ENCODE measurements at places on chromosomes 11 and 22. TPM values are rescaled to one million over a fixed set of nuclear protein-coding genes. Genes with fewer than 3 reads are reported as not detected.

DNA sequence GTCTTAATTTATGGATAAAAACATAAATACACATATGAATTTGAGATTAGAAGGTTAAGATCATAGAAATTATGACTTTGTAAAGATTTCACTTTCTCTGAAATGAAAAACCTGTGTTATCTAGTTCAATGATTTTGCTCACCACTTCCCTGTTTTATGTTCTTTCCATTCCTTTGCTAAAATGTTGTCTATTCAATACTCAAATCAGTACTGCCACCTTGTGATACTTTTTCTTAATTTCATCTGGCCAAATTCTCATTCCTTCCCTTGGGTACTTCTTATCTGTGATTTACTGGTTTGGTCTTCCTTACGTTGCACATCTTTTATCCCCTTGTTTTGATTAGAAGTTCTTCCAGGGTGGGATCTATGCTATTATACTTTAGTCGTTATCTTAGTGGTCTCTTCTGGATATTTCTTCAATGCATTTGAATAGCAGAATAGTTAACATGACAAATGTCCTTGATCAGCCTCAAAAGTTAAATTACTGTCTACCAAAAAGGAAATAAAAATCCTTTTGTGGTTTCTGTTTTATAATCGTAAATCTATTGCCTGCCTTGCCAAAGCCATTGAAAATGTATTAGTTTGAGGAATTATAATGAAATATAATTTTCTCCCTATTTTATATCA is 197.0 kb downstream of the PGR start:
- no peak for DNase-seq

GRCh38 chr22:20952544-20953341 is 14.3 kb upstream of the AIFM3 start:
- DNase-seq = no peak

DNA sequence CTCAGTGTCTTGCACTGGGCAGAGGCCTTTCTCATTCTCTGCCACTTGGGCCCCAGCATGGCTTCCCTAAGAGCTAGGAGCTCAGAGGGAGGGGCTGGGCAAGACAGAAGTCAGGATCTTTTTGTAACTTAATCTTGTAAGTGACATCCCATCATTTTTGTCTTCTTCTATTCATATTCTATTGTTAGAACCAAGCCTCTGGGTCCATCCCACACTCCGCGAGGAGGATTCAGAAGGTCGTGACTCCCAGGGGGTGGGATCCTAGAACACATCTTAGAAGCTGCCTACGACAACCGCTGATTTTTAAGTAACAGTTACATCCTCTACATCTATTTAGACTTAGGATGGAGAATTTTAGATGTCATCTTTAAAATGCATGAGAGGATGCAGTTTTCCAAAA is 1.5 kb upstream of the IL17RA start:
- no peak for DNase-seq

DNA sequence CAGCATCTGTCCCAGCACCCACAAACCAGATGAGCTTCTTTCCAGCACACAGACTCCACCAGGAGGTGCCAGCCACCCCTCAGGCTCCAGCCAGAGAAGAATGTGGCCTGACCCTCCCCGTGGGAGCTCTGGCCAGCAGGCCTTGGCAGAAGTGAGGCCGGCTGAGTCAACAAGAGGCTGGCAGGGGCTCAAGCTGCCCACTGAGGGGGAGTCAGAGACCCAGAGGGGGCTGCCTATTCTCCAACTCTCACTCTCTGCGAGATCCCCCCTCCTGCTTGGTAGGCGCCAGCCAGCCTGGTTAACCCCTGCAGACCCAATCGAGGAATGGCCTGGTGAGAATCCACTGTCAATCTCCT is 10.6 kb upstream of the CDC42EP1 start:
- DNase-seq = peak; percentile 70

GRCh38 chr11:98456308-98456680 is 564.5 kb upstream of the CNTN5 start:
- DNase-seq = no peak

DNA sequence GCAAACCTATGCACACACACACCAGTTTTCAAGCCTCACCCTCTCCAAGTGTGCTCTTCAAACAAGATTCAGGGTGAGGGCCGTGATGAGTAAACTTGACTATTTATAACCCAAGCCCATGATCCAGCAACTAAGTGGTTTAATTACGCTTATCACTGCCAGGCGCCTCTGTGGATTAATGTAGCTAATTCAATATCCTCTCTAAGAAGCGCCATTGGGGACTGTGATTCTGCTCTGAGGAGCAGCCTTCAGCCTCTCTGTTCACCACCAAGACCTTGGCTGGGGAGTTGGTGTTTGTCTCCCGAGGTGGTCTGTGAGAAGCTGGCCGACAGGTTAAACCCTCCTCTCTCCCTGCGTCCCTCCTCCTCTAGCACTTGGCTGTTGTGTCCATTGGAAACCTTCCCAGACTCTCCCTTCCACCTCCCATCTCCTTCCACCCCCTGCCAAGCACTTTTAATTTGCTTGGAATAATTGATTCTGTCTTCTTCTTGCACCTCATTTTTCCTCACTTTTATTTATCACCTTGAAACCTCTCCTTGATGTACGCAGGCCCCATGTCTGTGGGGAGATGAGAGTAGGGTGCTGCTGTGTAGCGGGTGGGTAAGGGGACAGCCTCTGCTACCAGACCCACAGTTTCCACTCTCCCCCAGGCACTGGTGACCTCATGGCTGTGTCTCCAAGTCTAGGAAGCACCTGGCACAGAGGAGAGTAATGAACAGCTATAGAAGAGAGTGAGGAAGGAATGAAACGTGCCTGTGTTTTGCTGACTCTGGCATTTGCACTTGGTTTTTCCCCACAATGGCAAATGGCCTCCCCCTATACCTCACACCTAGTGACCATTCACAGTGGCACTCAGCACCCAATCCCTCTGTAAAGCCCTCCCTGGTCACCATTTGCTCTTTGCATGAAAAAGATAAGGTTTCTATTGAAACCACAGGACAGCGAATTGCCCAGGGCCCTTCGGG is 236.6 kb downstream of the GRIK4 start:
- no peak for DNase-seq

- no peak for DNase-seq
Observed at GRCh38 chr11:10418259-10418949, 36.7 kb upstream of the AMPD3 start.

GRCh38 chr22:38942702-38943101 is 14.7 kb upstream of the APOBEC3A start:
- no peak for DNase-seq

The LMO1 gene
- total RNA-seq = not detected

The OR5D13 gene
- total RNA-seq = not detected

The SAA4 gene
- not detected for total RNA-seq

The ZDHHC13 gene
- total RNA-seq = 15.5 TPM

The CRYBB3 gene
- total RNA-seq = not detected

The RHOD gene
- total RNA-seq = 51.0 TPM
